MG63 (cell line): ENCODE measurements at places on chromosomes 5 and 9. TPM values are rescaled to one million over a fixed set of nuclear protein-coding genes. Genes with fewer than 3 reads are reported as not detected.
A peak's percentile ranks its signal among the peaks of the same experiment; 100 is the strongest.

- DNase-seq = peak; percentile 24
Observed at GRCh38 chr9:130713286-130713960, 19.8 kb downstream of the EXOSC2 start.

DNA sequence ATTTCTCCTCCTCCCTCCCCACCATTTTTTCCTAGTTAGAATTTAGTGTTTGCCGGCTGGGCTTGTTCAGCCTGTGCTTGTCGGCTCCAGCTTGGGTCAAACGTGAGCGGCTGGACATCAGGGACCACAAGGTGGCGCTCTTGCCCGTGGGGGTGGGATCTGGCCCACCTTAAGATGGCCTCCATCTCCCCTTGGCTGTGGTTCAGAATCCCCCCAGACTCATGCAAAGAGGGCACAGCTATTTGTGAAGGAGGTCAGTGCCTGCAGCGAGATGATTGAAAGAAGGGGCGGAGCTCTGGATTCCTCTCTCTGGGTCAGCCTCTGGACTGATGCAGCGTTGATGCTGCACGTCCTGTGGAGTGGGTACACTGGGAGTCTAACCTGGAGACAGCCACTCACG, 283.3 kb upstream of the TUT7 start:
- no peak for DNase-seq

The PCSK1 gene
- 0.10 TPM in 1 of 2 replicates, not detected in the other for total RNA-seq

The AJM1 gene
- total RNA-seq = 0.82 TPM in 1 of 2 replicates, not detected in the other

DNA sequence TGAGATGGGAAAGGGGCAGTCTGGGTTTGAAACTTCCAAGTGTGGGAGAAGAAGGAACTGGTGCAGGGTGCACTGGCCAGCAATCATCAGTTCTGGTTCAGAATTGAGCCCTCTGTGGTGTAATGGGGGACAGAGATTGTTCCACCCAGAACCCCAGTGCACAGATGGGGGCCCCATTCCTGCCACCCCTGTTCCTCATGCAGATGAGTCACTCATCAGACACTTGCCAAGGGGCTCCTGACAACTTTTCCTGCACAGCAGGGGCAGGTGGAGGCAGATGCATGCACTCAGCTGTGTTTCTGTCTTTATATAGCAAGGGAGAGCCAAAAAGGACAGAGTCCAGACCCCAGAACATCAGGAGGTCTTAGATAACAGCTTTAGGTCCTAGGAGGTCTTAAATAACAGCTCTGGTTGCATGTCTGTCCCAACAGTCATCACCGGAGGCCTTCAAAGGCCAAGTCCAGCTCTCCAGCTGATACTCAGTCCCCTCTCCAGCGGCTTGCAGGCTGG, 252.9 kb downstream of the HSPA4 start:
- DNase-seq = no peak

The RNF208 gene
- total RNA-seq = not detected in 2 replicates

DNA sequence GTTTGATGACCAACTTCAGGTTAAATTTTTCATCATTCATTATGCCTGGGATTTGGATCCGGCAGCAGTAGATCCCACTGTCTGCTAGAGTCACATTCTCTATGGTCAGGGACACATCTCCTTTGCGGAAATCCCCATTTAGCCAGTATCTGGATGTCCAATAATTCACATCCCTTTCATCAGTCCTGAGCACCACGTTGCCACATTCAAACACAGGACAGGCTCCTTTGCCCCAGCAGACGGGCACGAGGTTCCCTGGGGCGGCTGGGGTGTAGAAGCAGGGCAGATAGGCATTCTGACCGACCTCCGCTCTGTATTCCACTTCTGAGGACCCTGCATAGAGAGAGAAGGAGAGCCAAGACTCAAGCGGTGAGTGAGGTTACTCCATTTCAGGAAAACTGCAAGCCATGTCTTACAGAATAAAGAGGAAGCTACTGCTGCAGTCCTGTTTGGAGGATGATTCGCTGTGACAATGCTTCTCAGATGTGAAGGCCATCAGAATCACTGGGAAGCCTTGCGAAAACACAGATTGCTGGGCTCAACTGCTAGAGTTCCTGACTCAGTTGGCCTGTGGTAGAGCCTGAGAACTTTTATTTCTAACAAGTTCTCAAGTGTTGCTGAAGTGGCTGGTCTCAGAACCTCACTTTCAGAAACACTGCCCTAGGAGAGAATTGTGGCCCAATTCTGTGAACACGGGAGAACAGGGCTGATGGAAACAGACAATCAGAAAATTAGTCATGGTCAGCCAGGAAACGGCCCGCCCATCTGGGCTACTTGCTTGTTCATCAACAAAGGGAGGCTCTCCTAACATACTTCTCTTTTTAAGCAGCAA, 2.0 kb downstream of the HAVCR2 start:
- DNase-seq = no peak

The SMIM33 gene
- total RNA-seq = not detected in 2 replicates

- DNase-seq = no peak
Observed at GRCh38 chr9:3692606-3693005, 166.8 kb upstream of the RFX3 start.

GRCh38 chr9:79883073-79883645, 311.4 kb downstream of the TLE4 start:
- no peak for DNase-seq
